ENCODE measurements at places on chromosomes 4 and X.

GRCh38 chr4:152045449-152045806 lies 284.6 kb upstream of the GATB start:
- no peak for DNase-seq

DNA sequence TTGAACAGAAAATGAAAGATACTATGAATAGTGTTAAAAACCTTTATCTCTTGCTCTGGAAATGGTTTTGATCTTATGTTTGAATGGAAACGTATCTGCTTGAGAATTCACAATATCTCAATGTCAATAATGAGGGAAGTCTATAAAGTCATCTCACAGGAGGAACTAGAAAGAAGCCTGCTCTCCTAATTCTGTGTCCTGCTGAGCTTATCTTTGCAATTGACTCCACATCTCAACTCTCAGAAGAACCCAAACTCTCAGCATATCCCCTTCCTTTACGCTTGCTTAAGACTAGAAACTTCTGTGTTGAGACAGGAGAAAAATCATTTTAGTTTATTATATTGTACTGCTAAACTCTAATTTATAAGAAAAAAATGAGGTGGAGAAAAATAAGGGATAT lies 8.3 kb upstream of the PF4V1 start:
- DNase-seq, result no peak

- no peak for DNase-seq
Observed at GRCh38 chrX:120334603-120335002, 23.3 kb upstream of the TMEM255A start.

DNA sequence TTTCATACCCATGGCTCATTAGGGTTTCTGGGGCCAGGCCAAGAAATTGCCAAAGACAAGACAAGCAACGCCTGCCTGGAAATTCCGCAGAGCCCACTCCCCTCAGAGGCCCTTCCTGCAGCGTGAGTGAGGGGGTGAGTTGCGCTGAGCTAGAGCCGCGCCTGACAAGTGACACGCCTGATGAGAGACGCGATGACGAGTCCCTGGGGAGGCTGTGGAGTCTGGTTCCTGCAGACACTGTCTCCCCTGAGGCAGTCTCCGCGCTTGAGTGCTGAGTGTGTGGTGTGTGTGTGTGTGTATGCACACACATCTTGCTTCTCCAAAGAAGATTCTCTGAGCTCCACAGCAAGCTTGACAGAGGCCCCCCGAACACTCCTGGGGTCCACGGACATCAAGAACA lies 269.8 kb downstream of the BCOR start:
- no peak for DNase-seq

DNA sequence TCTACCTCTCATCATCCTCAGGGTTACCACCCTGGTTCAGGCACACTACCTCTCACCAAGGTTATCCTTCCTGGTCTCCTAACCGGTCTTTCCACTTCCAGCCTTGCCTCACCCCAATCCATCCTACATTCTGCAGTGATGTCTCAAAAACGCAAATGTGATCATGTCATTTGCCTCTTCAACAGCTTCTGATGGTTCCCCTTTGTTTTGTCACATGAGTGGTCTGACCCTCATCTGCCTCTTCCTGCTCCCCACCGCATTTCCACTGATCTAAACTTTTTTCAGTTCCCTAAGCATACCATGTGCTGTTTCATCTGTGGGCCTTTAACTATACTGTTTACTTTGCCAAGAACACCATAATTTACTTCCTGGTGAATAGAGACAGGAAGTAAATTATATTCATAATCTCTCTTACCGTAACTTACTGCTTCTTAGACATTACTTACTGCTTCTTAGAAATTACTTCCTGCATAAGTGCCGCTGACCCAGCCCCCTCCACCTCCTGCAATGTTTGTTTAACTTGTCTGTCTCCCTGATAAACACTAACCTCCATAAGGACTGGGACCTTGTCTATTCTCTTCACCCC lies 27.1 kb upstream of the NSUN7 start:
- DNase-seq, result no peak

- DNase-seq, result no peak
Observed at GRCh38 chr4:36242629-36243354, 1.5 kb downstream of the ARAP2 start.

Data from activated CD4-positive, CD25-positive, alpha-beta regulatory T cell treated with anti-CD3 and anti-CD28 coated beads, Interleukin-2, amount 50 U/mL, for 16 hours (primary cell).